Pancreas (tissue), 10 donors: ENCODE measurements at places on chromosomes 2 and 18. TPM values are rescaled to one million over a fixed set of nuclear protein-coding genes. Genes with fewer than 3 reads are reported as not detected.

NYAP2 gene
- not detected for total RNA-seq

DNA sequence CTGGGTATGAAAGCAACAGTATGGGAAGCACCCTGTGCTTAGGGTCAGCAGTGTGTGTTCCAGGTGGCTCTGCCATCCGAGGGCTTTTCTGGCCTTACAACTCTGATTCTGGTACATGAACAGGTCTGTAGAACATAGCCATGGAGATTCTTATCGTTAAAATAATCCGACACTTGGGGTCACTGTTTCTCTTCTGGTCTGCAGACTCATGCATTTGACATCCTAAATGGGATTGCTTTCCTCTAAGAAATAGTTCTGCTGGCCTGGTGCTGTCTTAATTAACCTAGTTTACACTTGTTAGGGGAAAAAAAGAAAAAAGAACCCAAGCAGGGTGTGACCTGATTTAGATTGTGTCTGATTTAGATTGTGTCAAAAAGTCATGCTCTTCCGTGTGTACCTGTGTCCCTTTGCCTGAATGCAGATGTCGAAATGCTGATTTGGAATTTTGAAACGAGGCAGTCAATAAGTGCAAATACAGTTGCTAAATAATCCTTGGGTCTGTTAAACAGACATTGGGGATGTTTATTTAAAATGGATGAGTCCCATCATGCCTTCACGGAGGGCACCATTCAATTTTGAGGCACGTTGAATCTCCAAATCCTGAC lies 59.6 kb downstream of the TRPM8 start:
- H3K36me3 ChIP-seq = no peaks in the 10 kb centered on the region
- H3K27ac ChIP-seq = no peak overlapping the region
- H3K27me3 ChIP-seq = peaks cover 5% of the 10 kb centered on the region
- H3K4me3 ChIP-seq = no peak overlapping the region
- DNase-seq = no peak

GRCh38 chr2:53460347-53460746 lies 307.3 kb upstream of the CHAC2 start:
- H3K27me3 ChIP-seq = no peaks in the 10 kb centered on the region
- no peak for DNase-seq
- no peak overlapping the region for H3K27ac ChIP-seq
- H3K36me3 ChIP-seq = no peaks in the 10 kb centered on the region

B3GNT7 gene
- total RNA-seq = 28.0 TPM

- DNase-seq = no peak
- H3K36me3 ChIP-seq = no peaks in the 10 kb centered on the region
- no peak overlapping the region for H3K27ac ChIP-seq
- no peaks in the 10 kb centered on the region for H3K4me1 ChIP-seq
- H3K4me3 ChIP-seq = no peak overlapping the region
- no peaks in the 10 kb centered on the region for H3K27me3 ChIP-seq
These were observed 79.6 kb upstream of the SKOR2 start for GRCh38 chr18:47331026-47331425.

EMILIN2 gene
- 11.0 TPM for total RNA-seq

- no peak overlapping the region for H3K27ac ChIP-seq
- no peak overlapping the region for H3K4me3 ChIP-seq
- H3K4me1 ChIP-seq = no peaks in the 10 kb centered on the region
These were observed 27.2 kb upstream of the C1D start for GRCh38 chr2:68089961-68090360.

TCF4 gene
- total RNA-seq = 18.6 TPM

DNA sequence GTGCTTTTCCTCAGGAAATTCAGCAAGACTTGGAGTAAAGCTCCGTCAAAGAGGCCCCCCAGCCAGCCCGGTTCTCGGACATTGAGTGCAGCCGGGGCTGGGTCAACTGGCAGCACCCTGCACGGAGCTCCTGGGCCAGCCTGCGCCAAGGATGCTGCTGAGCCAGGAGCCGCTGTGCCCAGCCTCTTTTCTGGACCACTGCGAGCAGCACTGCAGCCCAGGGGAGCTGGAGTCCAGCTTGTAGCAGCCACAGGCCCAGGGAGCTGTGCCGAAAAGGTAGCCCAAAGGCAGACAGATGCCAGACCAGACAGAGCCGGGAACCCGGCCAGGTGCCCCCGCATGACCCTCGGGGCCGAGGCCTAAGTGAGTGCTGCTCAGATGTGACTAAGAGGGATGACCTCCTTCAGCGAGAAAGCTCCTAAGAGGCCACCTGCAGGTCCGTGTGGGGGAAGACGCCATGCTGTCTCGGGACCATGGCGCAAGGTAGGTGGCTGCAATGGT lies 7.3 kb downstream of the CLHC1 start:
- H3K4me1 ChIP-seq = no peaks in the 10 kb centered on the region
- H3K27ac ChIP-seq = no peak overlapping the region
- H3K4me3 ChIP-seq = no peak overlapping the region
- H3K36me3 ChIP-seq = no peaks in the 10 kb centered on the region

GRCh38 chr18:62988471-62988870 lies 273.1 kb downstream of the PHLPP1 start:
- no peaks in the 10 kb centered on the region for H3K4me1 ChIP-seq
- no peak overlapping the region for H3K4me3 ChIP-seq
- H3K27me3 ChIP-seq = no peaks in the 10 kb centered on the region

C2orf66 gene
- total RNA-seq = not detected

GRCh38 chr2:12697617-12698016 lies 19.1 kb upstream of the TRIB2 start:
- H3K36me3 ChIP-seq = no peaks in the 10 kb centered on the region
- no peaks in the 10 kb centered on the region for H3K27me3 ChIP-seq
- H3K4me1 ChIP-seq = peaks cover 25% of the 10 kb centered on the region

- H3K27ac ChIP-seq = no peak overlapping the region
- H3K36me3 ChIP-seq = no peaks in the 10 kb centered on the region
- DNase-seq = no peak
- no peak overlapping the region for H3K4me3 ChIP-seq
These were observed 570.7 kb downstream of the PLCL1 start for GRCh38 chr2:198375083-198375410.

DNA sequence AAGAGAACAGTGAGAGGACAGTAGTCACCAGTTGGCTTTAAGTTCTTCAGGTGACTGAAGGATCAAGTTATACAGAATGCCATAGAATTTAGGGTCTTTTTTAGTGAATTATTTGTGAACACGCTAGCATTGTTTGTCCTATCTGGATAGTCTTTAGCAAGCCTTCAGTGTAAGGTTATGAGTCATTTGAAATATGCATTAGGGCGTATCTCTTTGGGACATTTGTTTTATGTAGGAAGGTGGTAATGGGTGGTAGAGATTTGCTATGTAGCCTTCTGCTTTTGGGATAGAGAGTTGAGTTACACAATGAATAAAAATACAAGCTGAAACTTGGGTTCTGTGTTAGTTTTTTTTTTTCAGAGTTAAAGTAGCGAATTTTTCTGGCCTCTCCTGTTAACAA lies 13.0 kb downstream of the ACTR2 start:
- H3K27me3 ChIP-seq = no peaks in the 10 kb centered on the region
- H3K4me1 ChIP-seq = no peaks in the 10 kb centered on the region
- H3K36me3 ChIP-seq = peaks cover 3% of the 10 kb centered on the region
